DMS 273 treated with DMSO at 0.1 percent for 48 hours (cell line): ENCODE measurements at places on chromosomes 1 and 21.

GRCh38 chr1:53155534-53155933 is 13.1 kb upstream of the SLC1A7 start:
- no peak for DNase-seq

- DNase-seq: no peak
Measured at GRCh38 chr1:98048751-98049325, 128.0 kb upstream of the DPYD start.

GRCh38 chr1:158159597-158159996 is 21.1 kb upstream of the CD1D start:
- no peak for DNase-seq

DNA sequence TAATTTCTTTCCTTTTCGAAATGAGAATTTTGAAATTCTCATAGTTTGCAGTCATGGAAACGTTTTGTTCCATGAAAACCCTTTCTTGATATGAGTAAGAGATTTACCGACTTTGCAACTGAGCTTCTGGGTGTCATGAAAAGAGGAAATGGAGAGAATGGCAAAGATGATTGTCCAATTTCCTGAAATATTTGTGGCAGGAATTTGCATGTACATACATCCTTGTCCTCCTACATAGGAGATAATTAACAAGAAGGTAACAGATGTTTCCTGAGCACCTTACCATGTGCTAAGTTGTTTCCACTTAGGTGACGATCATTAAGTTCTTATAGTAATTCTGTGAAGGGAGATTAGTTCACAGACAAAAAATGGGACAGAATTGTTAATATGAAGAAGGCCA is 170.7 kb downstream of the NEGR1 start:
- DNase-seq: no peak

DNA sequence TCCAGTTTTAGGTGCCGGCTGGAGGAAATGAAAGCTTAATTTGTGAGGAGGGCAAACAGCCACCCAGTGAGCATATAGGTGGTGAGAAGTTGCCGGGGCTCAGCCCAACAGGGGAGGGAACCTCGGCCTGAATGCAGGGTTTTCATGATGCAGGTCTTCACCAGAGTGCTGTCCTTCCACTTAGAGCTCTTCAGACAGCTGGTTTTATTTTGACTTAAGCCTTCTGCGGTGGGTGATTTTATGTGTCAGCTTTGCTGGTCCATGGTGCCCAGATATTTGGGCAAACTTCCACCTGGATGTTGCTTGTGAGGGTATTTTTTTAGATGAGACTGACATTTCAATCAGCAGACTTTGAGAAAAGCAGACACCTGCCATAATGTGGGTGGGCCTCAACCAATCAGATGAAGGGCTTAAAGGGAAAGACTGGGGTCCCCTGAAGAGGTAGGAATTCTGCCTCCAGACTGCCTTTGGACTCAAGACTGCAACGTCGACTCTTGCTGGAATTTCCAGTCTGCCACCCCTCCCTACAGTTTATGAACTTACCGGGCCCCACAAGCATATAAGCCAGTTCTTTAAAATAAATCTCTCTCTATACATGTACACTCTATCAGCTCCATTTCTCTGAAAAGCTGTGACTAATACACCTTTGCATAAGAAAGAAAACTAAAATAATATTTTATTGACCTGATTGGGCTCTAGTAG is 72.8 kb downstream of the RHOU start:
- no peak for DNase-seq

DNA sequence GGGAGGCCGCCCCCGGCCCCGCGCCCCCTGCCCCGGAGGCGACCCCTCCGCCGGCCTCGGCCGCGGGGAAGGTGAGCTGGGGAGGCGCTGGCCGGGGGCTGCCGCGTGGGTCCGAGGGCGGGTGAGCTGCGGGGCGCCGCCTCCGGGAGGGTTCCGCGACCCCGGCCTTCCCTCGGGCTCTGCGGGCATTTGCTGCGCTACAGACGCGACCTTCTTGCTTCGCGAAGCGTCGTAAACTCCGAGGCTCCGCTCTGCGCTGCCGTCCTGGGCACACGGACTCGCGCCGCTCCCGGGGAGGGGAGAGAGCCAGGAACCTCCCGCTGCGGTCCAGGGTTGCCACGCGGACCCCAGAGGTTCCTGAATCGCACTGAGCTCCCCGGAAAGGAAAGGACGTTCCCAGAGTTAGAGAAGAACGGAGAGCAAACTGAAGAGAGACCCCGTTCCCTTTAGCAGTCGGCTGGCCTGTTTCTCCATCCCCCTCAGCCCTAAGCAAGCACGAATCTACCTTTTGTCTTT is 345 bp downstream of the SLX9 start:
- DNase-seq: no peak

- DNase-seq: no peak
Measured at GRCh38 chr1:154779551-154780189, 90.4 kb downstream of the KCNN3 start.

DNA sequence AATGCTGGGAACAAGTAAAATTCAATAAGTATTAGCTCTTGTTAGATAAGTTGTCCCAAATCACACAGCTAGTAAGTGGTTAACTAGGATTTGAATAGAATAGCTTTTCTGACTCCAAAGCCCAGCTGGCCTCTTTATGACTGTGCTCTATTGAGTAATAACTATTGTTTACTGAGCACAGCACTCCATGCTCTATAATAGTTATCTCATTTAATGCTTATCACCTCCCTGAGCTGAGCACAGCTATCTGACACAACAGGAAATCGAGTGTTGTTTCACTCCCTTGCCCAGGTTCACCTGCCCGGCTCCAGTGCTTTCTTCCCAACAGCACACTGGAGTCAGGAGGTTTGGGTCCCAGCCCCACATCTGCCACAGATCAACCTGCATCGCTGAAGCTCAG is 38.8 kb upstream of the STMN1 start:
- DNase-seq: no peak

GRCh38 chr1:84700070-84700469 is 9.8 kb upstream of the SSX2IP start:
- DNase-seq: no peak

GRCh38 chr21:26849428-26850115 is 4.4 kb upstream of the ADAMTS1 start:
- DNase-seq: no peak

DNA sequence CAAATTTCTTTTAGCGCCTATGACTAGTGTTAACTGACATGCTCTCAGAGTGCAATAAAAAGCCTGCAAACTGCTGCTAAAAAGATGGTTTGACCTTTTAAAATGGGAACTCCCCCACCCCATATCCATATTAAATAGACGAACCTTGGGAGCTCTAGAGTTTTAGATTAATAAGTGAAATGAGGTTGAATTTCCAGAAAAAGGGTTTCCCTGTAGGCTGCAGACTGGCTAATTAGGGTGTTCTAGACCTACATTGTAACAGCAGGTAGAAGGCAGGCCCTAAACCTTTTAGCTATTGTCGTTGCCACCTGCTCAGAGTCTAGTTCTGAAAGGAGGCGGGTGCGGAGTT is 2.2 kb downstream of the FAM78B start:
- DNase-seq: no peak

- DNase-seq: no peak
Measured at GRCh38 chr1:224289396-224289795, 40.6 kb downstream of the NVL start.

DNA sequence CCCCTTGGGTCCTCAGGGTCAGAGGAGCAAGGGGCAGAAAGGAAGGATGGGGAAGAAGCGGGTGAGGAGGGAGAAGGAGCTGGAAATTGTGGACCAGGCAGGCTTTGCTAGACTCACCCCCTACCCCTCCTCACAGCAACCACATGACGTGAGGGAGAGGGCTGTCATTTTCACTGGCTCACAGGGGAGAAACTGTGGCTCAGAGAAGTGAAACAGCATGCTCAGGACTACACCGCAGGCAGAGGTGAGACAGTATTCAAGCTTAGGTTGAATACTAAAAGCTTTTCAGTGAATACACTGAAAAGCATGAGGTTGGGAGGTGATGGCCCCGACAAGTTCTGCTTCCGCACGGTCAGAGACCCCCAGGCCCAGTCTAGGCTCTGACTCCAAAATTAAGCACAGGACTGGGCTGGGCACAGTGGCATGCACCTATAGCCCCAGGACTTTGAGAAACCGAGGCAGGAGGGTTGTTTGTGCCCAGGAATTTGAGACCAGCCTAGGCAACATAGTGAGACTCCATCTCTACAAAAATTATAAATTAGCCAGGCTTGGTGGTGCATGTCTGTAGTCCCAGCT is 1.2 kb upstream of the CLEC20A start:
- DNase-seq: no peak
